ENCODE measurements at places on chromosomes 6 and 20.
A peak's percentile ranks its signal among the peaks of the same experiment; 100 is the strongest.

DNA sequence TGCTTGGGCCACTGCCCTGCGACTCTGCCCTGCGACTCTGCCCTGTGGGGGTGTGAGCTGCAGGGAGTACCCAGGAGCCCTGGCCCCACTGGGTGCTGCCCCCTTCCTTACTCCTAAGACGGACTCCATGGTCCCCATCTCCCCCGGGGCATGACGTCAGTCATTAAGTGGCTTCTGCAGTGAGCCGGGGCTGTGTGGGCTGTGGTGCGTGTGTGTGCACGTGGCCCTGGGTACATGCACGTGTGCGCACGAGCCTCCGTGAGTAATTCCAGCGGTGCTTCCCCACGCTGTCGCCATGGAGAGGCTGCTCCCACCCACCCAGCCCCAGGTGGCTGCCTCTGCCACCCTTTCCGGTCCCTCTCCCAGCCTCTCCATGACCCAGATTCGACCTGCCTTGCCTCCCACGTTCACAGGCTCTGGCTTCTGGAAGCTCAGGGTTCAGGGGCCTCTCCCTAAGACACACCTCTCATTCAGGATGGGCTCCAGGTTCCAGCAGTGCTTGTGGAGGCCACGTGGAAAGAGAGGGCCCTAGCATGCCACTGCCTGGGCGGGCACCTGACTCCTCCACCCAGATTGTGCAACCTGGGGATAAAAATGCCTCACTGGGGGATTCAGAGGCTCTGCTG lies 88.3 kb downstream of the DLGAP4 start:
- peak; percentile 61 for DNase-seq

DNA sequence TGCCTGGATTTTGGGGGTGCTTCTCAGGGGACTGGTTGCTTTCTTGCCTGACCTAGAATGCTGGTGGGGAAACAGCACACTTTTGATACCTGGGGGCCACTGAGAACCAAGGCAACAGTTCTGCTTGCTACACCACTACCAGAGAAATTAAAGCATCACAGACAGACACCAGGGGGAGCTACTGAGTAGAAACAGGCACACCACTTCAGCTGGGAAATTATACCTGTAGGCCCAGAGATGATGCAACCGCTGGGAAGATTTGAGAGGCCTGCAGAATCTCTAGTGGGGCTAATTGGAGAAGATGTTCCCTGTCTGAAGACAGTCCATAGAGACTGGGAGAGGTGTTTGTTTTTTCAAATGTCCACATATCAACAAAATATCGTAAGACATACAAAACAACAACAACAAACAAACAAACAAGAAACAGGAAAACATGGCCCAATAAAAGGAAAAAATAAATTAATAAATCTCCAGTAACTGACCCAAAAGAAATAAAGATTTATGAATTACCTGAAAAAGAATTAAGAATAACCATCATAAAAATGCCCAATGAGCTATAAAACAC lies 129.4 kb upstream of the RIN2 start:
- peak; percentile 44 for DNase-seq

GRCh38 chr6:96394727-96395126 lies 126.9 kb upstream of the UFL1 start:
- no peak for DNase-seq

DNA sequence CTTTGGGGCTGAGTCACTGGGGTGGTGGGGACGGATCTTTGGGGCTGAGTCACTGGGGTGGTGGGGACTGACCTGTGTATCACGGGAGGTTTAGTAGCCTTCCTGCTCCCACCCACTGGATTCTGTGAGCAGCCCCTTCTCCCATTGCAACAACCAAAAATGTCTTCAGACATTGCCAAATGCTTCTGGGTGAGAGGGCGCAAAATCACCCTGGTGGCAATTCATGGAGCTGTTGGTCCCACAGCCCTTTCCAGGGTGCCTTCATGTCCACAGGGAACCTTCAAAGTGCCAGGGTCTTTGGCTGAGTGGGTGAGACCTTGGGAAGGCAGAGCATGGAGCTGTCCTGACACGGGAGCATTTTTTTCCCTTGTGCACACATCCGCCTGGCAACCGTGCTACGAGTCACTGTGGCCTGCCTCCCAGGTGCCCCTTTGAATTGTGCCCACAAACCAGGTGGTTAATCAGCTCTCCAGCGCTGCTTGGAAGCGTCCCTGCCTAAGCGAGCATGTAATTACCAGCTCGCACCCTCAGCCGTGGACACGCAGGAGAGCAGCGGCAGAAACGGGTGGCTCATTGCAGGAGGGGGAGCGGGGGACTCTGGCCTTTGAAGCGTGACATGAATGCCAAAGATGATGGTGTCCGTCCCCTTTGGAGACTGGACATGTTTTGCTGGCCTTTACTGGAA lies 27.4 kb upstream of the APCDD1L start:
- no peak for DNase-seq

GRCh38 chr6:145031962-145032361 lies 703.4 kb downstream of the EPM2A start:
- no peak for DNase-seq

- DNase-seq = no peak
Observed at GRCh38 chr6:149961728-149962425, 1.9 kb upstream of the ULBP1 start.

- DNase-seq = no peak
Observed at GRCh38 chr6:47922391-47922790, 140.6 kb downstream of the OPN5 start.

DNA sequence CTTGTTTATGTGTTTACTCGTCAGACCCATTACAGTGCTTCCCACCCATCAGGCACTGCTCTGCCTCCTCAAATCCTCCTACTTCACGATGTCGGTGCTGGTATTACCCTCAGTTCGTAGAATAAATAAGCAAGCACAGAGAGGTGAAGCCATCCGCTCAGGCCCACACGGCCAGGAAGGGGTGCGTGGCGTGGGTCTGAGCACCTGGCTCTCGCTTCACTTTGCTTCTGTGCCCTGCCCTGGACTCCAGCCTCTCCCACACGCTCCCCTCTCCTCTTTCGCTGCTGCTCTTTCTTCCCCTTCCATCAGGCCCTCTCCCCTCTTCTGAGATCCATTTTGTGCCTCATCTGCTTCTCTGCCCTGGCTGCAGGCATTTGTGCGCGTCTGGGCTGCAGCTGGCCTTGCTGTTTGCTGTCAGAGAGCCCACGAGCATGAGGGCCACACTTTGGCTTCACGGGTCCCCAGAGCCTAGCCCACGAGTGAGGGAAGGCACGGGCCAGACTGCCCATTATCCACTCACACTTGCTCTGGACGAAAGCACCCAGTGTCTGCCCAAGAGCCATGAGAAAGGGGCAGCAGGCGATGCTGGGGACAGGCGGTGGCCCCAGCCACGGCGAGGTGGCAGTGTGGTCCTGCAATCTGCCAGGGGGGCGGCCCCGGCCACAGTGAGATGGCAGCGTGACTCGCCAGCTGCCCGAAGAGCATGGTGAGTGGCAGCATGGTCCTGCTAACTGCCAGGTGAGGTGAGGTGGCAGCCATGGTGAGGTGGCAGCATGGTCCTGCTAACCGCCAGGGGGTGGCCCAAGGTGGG lies 96.2 kb upstream of the MPC1 start:
- DNase-seq = no peak

- no peak for DNase-seq
Observed at GRCh38 chr20:38579921-38580320, 1.1 kb upstream of the ADIG start.

DNA sequence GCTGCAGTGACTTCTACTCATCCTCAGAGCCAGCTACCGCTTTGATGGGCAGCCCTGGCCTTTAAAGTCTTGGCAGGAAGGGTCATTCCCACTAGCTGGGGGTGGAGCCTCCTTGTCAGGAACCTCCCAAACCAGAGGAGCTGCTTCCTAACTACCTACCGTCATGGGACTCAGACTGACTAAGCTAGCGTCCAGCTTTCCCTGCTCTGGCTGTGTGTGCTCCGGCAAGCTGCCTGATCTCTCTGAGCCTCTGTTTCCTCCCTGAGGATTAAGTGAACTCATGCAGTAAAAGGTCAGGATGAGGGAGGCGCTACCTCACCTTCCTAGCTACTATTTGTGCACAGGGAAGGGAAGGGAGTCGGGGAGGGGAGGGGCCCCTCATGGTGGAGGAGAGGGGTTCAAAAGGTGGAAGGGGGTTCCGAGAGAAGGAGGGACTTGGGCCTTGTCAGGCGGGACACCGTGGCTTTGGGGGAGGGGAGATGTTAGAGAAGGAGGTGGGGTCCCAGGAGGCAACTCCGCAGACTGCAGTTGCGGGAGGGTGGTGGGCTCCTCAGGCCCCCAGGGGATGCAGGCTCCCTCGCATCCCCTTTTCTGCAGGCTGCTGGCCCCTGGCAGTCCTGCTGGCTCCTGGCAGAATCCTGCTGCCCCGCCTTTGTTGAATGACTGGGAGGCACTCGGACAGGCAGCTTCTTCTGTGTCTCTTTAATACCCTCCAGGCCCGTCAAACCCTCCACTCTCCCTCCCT lies 9.8 kb downstream of the DUSP15 start:
- no peak for DNase-seq

- no peak for DNase-seq
Observed at GRCh38 chr6:41757931-41758640, 10.9 kb upstream of the PGC start.

- DNase-seq = no peak
Observed at GRCh38 chr6:45192556-45192955, 135.6 kb upstream of the RUNX2 start.

DNA sequence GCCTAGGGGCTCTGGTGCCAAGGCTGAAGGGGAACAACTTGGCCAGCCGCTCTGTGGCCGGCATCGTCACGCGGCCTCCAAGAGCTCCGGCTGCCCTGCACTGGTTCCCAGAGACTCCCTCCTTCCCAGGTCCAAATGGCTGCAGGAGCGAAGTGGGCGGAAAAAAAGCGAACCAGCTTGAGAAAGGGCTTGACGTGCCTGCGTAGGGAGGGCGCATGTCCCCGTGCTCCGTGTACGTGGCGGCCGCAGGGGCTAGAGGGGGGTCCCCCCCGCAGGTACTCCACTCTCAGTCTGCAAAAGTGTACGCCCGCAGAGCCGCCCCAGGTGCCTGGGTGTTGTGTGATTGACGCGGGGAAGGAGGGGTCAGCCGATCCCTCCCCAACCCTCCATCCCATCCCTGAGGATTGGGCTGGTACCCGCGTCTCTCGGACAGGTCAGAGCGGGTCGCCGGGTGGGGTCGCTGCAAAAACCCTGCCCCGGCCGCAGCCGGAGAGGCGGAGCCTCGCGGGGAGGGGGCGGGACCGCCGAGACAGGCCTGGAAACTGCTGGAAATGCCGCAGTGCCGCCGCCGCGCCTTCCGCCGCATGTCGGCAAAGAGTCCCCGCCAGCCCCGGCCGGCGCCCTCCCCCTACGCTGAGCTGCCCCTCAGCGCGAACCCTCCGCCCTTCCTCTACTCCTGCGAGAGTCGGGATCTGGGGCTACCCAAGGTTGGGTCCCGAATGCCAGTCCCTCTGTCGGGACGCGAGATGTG lies 814 bp upstream of the HSP90AB1 start:
- DNase-seq = peak; percentile 71

DNA sequence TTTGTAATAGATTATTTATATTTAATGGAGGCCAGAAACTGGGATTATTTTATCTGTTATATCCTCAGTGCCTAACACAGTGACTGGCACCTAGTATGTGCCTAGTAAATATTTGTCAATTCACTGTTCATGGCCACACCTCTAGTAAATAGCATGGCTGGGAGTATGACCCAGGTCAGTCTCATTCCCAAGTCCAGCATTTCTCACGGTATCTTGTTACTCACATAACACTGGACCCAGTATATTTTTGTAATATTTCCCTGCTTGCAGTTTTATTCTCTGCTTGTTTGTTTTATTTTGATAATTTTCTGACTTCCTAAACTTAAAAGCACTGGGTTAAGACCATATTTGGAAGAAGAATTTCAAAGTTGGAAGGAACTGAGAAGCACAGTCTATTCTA lies 47.7 kb downstream of the CTNNBL1 start:
- DNase-seq = no peak

- DNase-seq = no peak
Observed at GRCh38 chr6:402901-403658, 11.5 kb downstream of the IRF4 start.

DNA sequence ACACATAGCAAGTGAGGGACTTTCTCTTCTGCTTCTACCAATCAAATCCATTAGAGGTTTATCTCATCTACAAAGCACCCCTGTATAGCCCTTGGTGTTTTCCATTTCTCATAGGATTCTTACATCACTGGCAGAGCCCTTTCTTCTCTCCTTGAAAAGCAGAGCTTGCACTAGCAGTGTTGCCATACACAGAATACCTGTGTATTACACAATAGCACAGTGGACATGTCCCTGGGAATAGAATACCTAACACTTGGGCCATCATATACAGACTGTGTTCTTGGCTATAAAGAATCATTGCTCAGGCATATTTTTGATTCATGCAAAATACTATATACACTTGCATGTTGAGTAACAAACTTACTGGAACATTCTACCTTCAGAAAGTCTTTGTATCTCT lies 582.0 kb downstream of the KIF16B start:
- DNase-seq = no peak

- DNase-seq = no peak
Observed at GRCh38 chr6:169000022-169000421, 253.6 kb downstream of the THBS2 start.

GRCh38 chr20:53847139-53847836 lies 223.1 kb downstream of the BCAS1 start:
- no peak for DNase-seq

- DNase-seq = no peak
Observed at GRCh38 chr6:90722648-90723047, 135.8 kb upstream of the MAP3K7 start.

DNA sequence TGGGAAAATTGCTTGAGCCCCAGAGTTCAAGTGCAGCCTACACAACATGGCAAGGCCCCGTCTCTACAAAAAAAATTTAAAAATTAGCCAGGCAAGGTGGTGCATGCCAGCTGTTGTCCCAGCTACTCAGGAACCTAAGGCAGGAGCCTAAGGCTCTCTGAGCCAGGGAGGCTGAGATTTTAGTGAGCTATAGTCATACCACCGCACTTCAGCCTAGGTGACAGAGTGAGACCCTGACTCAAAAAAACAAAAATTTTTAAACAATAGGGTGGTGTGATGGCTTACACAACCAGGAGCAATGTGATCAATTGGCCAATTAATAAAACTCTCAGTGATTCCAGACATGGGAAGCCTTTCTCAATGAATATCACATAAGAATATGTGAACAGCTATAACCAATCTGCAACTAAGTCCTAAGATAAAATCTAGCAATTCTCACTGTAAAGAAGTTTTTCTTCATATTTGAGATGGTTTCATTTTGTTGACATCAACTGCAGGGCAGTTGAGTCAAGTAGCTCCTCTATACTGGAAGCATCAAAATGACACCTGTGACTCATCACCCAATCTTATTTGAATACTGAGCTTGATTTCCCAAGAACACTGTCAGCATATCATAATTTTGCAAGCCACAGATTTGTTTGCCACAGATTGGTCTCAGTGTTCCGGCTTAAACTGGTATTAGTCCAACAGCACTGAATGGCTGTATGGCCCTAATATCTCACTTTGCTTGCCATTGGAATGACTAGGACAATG lies 169.0 kb upstream of the GJE1 start:
- no peak for DNase-seq

- DNase-seq = no peak
Observed at GRCh38 chr6:22221630-22222029, 75.2 kb downstream of the PRL start.

Measured in NCI-H1436 (cell line).